NCI-H1105 treated with DMSO at 0.1 percent for 48 hours (cell line): ENCODE measurements at places on chromosomes 1 and 21.
A peak's percentile ranks its signal among the peaks of the same experiment; 100 is the strongest.

GRCh38 chr1:170290991-170291390, 145.2 kb downstream of the NTMT2 start:
- DNase-seq, result no peak

DNA sequence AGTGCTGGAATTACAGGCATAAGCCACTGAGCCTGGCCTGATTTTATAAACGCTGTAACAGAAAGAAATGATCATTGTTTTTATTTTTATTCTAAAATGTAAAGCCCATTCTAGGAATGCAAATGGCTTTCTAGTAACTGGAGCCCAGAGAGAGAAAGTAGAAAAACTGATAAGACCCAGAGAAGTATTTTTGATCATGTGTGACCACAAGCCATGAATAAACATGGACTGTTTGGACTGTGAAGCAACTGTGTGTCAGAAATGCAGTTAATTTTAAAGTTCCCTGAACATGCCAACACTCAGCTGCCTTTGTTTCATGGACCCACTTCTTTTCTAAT, 39.7 kb downstream of the EIF2B3 start:
- no peak for DNase-seq

GRCh38 chr1:218983848-218984247, 189.8 kb upstream of the LYPLAL1 start:
- no peak for DNase-seq

DNA sequence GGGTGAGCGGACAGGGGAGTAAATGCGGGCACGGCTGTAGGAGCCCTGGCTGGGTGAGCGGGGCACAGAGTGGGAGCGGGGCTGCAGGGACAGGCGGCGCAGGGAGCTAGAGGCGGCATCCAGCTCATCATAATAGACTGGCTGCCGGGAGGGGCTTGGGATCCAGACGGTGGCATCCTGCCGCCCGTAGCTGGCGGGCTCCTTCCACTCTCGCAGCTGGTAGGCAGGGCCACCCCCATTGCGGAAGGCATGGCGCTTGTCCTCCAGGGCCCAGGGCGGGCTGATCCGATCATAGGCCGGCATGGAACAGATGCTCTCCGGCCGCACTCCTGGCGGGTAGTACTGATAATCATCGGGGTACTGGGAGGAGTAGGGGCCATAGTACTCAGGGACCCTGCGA, 43.7 kb upstream of the GOLT1A start:
- DNase-seq, result no peak

- peak; percentile 87 for DNase-seq
Observed at GRCh38 chr1:55584526-55585401, 369.6 kb upstream of the USP24 start.

- peak; percentile 82 for DNase-seq
Observed at GRCh38 chr1:196142111-196142640, 466.1 kb downstream of the KCNT2 start.

- DNase-seq, result peak; percentile 67
Observed at GRCh38 chr1:48109390-48110013, 112.3 kb upstream of the TRABD2B start.

DNA sequence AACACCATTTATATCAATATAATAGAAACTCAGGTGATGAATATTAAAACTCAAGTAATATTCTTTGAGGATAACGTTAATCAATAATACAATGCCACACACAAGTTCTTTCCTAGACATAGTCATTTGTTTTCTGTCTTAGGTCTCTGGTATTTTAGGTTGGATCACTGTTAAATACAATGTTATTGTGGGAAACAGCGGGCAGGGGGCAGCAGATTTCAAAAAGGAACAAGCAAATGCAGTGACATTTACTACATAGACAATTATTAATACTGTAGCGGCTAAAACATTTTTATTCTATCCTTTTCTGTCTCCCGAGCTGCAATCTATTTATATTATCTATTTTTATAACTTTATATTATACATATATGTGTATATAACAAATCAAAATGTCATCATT, 186.4 kb upstream of the ZNHIT6 start:
- DNase-seq, result peak; percentile 21

- no peak for DNase-seq
Observed at GRCh38 chr21:42117967-42118780, 47.1 kb downstream of the UMODL1 start.

DNA sequence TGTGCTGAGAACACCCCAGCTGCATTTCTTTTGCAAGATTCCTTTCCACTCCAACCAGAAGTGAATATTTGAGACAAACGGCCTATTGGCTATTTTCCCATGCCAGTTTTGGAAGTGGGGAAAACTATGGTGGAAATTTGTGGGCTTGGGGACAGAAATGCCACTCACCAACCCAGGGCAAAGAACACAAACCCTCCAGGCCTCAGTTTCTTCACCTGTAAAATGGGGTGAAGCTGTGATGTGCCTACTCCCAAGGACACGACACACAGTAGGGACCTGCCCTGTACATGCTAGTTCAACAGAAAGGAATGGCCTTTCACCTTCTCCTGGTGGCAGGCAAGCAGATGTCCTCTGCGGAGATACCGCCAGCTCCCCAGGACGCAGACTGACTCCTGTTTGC, 46.5 kb downstream of the SIM2 start:
- no peak for DNase-seq

- DNase-seq, result peak; percentile 66
Observed at GRCh38 chr1:206479183-206480125, 9.2 kb downstream of the IKBKE start.

DNA sequence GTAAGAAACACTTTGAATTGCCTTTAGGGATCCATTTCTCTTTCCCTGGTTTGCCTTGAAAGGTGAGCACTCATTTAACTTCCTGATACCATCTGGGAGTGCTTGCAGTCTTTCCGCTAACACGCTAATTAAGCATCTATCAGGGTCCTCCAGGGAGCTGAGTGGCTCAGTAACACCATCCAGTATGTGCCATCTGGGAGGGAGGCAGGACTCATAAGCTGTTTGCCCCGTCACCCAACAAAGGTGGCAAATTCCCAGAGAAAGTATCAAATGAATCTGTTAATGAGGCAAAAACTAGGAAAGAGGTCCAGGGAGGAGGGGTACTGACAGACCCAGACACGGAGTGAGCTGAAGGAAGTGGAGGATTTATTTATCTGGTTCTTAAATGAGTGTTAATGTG, 430.9 kb downstream of the HLX start:
- DNase-seq, result peak; percentile 88

- no peak for DNase-seq
Observed at GRCh38 chr21:37829447-37829846, 86.8 kb downstream of the KCNJ6 start.

- DNase-seq, result no peak
Observed at GRCh38 chr1:86068841-86069756, 87.5 kb downstream of the COL24A1 start.

DNA sequence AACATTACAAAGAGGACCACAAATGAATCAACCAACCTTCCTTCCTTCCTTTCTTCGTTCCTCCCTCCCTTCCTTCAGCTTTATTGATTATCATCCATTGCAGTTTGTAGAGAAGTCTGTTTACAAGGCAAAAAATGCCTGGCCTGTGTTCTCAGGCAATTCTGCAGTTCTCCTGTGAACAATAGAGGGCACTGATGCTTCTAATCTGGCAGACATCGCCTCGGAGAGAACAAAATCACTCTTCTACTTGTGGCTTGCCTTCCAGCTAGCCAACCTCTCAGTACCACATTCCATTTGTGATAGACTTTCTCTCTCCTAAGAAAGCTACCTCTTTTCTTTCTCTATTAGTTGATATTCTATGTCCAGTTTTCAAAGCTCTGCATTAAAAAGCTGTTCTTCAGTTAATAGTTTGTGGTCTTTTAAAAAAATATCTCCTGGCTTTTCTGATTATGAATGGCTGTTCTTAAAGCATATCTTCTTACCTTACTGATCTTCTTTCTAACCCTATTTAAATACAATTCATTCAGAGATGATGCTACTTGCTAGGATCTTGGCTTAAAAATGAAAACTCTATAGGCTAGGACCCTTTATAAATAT, 26.9 kb upstream of the ESRRG start:
- peak; percentile 82 for DNase-seq

GRCh38 chr1:218496561-218496960, 151.4 kb downstream of the TGFB2 start:
- no peak for DNase-seq

DNA sequence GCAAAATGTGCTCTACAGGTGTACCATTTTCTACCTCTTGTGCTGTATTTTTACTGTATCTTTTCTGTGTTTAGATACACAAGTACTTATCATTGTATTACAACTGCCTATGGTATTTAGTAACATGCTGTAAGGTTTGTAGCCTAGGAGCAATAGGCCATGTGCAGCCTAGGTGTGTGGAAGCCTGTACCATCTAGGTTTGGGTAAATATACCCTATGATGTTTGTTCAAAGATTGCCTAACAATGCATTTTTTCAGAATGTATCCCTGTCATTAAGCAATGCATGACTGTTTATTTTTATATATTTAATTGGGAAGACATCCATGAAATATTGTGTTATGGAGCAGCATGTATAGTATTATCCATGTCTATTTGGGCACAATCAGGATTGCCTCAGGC, 11.0 kb downstream of the ETV3L start:
- no peak for DNase-seq

- DNase-seq, result no peak
Observed at GRCh38 chr1:7469255-7469938, 301.7 kb upstream of the VAMP3 start.

- no peak for DNase-seq
Observed at GRCh38 chr21:41573902-41574690, 66.1 kb upstream of the TMPRSS2 start.

DNA sequence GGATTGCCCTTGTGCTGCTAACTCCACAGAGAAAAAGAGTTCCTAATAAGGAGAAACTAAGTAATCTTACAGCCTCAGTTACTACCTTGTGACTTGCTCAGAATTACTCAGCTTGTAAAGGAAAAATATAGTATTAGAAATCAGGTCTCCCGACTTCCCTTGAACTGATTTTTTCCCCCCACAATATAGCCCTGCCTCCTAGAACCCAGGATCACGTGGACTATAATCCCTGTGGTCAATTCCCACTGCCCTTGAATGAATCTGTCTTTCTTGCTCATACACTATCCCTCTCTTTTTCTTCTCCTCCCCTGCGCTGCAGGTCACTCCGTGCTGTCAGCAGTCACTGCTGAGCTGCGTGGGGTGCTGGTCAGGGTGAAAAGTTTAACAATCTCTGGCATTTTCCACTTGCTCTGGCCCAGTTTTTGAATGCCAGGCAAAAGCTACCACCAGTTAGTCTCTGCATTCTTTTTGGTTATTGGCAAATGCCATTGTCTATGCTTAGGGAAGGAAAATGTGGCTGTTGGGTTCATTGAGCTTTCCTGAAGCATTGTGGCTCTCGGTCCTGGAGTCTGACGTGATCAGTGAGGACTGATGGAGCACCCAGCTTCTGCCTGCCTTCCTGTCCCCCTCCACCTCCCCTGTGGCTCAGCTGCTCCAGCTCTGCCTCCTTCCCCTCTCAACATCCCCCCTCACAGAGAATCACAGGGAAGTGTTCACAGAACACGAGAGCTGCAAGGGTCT, 1.9 kb upstream of the MYOC start:
- no peak for DNase-seq

GRCh38 chr1:174550296-174550695, 102.5 kb downstream of the GPR52 start:
- no peak for DNase-seq

DNA sequence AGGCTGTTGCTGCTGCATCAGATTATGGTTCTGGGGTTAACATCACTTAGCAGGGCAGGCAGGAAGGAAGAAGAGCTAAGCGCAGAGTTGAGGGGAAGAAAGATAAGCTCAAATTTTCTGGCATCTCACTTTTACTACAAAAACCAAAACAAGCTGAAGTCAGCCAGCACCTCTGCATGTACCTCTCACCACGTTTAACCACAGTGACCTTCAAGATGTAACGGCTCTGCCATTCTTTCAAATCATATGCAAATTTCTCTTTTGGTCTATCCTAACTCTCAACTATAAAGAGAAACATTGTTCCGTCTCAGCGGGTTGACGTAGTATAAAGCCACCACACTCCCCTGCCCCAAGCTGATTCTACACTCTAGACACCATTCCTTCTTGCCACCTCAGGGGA, 154.4 kb downstream of the OMA1 start:
- no peak for DNase-seq

GRCh38 chr1:228987286-228987685, 252.0 kb downstream of the RHOU start:
- DNase-seq, result no peak

DNA sequence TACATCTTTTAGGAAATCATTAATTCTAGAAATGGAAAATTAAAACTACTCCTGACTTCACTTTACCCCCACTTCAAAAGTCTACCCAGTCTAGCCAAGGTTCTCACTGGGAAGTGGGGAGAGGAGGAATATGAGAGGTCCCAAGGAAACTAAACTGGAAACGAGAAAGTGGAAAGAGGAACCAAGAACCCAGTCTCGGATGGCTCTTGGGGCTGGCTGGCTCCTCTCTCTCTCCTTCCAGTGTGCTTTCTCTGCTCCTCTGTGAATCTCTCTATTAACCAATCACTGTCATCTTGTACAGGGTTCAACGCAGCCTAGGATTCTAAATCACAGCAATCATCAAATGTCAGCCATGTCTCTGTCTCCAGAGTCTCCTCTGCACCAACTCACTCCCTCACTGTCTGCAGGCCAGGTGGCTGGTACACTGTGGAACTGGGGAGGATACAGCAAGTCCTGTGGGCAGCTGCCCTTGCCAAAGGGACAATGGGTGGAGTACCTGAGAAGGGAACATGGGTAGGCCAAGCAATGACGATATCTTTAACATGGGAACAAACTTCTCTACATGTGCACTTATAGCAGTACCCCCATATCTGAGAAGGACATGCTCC, 33.7 kb downstream of the GNB1 start:
- no peak for DNase-seq

GRCh38 chr1:44832056-44832705, 10.9 kb downstream of the PTCH2 start:
- DNase-seq, result no peak

- no peak for DNase-seq
Observed at GRCh38 chr1:44025816-44026215, 5.4 kb downstream of the SLC6A9 start.

GRCh38 chr1:193729429-193729828, 543.0 kb upstream of the B3GALT2 start:
- DNase-seq, result no peak

DNA sequence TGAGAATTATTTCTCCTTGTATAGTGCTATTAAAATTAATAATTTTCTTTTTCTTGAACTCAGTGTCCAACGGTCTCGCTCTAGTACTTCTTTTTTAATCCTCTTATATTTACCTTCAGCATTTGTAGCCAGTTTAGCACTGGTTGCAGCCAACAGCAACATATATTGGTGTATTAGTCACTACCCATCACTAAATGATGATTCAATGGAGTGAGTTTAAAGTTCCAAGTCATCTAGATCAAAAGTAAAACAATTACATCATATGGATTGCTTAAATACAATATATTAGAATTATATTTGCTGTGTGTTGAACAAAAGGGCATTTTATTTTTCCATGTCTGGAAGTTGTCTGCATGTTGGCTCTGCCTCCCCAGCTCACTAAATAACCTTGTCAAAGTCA, 591.8 kb downstream of the ADGRL2 start:
- DNase-seq, result no peak

DNA sequence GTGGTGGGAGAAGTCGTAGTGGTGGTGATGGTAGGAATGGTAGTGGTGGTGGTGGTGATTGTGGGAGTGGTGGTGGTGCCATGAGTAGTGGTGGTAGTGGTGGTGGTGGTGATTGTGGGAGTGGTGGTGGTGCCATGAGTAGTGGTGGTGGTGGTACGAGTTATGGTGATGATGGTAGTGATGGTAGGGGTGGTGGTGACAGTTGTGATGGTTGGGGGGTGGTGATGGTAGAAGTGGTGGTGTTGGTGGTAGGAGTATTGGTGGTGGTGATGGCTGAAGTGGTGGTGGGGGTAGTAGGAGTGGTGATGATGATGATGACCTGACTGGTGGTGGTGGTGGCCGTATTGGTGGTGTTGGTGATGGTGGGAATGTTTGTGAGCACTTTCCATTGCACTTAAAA, 107.1 kb downstream of the DISC1 start:
- DNase-seq, result no peak
